ENCODE measurements at places on chromosomes 3 and 15.

- no peak for DNase-seq
Measured at GRCh38 chr15:25643120-25643519, 204.3 kb upstream of the UBE3A start.

DNA sequence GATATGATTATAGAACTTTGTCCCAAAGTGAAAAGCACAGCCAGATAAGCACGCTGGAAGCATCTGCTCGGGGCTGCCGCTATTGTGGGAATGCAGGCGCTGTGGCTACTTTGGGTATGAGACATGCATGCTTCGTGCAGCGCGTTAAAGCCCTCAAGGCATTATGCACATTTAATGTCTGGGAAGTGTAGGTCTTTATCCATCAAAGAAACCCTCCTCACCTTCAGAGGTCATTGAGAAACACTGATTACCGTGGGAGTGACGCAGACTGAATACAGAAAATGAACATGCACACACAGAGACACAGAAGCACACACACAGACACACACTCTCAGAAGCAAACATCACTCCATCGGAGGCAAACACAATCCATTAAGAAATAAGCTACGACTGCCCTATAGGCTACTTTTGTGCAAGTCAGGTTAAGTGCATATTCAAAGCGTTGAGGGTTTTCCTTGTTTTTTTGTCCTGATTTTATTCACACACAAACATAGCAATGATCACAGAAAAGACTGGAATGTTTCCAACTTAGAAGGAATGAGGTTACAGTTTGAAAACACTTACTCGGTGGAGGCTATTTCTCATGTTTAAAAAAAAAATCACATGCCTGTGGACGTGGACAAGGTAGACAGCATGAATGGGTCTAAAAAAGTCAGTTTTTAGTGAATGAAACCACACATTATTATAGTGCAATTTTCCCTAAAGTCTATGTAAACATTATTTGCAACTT lies 68.5 kb downstream of the PLCH1 start:
- DNase-seq = no peak

GRCh38 chr3:169497567-169498257 lies 165.8 kb downstream of the MECOM start:
- no peak for DNase-seq

GRCh38 chr3:196968233-196969133 lies at the start of gene PIGZ:
Gene PIGZ (minus strand): TSS chr3:196968833. CDS start chr3:196952031, 16,802 bp downstream.
- peak; percentile 10 for DNase-seq
